ENCODE measurements at places on chromosomes 3 and 15. TPM values are rescaled to one million over a fixed set of nuclear protein-coding genes. Genes with fewer than 3 reads are reported as not detected.

Gene PPM1L
- polyA plus RNA-seq = 3.9 TPM

Gene FGD5
- 7.4 TPM for polyA plus RNA-seq

Gene CCNL1
- polyA plus RNA-seq = 96.2 TPM

Gene RAD51
- polyA plus RNA-seq = 19.5 TPM

Gene SLC12A1
- polyA plus RNA-seq = 0.57 TPM

Gene KLHL40
- polyA plus RNA-seq = not detected

Gene SI
- not detected for polyA plus RNA-seq

Gene MUC20
- polyA plus RNA-seq = 0.29 TPM

Gene CHRNB4
- polyA plus RNA-seq = 1.4 TPM

Gene COL8A1
- 0.24 TPM for polyA plus RNA-seq

Gene GLDN
- 0.32 TPM for polyA plus RNA-seq

Gene UBL7
- 73.7 TPM for polyA plus RNA-seq

Gene WDR93
- polyA plus RNA-seq = not detected

Measured in GM23338 (cell line).